PC-3 (cell line): ENCODE measurements at places on chromosomes 13 and 19. TPM values are rescaled to one million over a fixed set of nuclear protein-coding genes. Genes with fewer than 3 reads are reported as not detected.
A peak's percentile ranks its signal among the peaks of the same experiment; 100 is the strongest.

Gene TNFSF13B
- 2.6 TPM in 1 of 2 replicates, not detected in the other for total RNA-seq

DNA sequence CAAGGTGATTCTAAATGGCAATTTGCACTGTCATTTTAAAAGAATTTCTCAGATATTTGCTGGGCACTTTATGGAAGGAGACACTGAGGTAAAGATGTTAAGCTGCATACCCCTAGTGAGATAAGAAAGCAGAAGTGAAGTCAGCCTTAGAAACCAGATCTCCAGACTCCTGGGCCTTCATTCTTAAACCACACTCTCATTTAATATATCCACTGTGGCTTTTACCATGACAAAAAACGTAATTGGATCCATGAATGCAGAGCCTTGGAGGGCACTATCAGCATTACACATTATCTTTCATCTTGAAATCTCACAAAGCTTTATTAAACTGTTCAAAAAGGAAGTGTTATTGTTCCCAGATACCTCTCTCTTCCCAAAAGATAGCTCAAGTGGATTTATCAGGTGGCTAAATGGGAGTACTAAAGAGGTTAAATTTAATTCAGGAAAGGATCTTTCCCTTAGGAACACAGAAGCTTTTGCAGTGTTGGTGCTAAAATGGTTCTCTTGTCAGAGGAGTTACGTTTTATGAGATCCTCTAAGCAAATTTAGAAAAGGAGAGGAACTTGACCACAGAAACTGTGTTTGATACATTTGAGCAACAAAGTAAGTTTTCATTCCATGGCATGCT is 1060.4 kb downstream of the EFNB2 start:
- no peak overlapping the region for H3K27ac ChIP-seq
- H3K4me1 ChIP-seq, result no peaks in the 10 kb centered on the region
- H3K36me3 ChIP-seq, result no peaks in the 10 kb centered on the region
- H3K4me3 ChIP-seq, result no peak overlapping the region
- no peak for DNase-seq

Gene HSPB6
- not detected in 2 replicates for total RNA-seq

GRCh38 chr13:20377720-20378119 is 145.6 kb upstream of the GJB6 start:
- DNase-seq, result no peak
- no peaks in the 10 kb centered on the region for H3K27me3 ChIP-seq
- no peak overlapping the region for H3K4me3 ChIP-seq
- no peaks in the 10 kb centered on the region for H3K36me3 ChIP-seq
- no peak overlapping the region for H3K27ac ChIP-seq
- peaks cover 8% of the 10 kb centered on the region for H3K4me1 ChIP-seq

- DNase-seq, result no peak
- no peaks in the 10 kb centered on the region for H3K27me3 ChIP-seq
- no peaks in the 10 kb centered on the region for H3K4me1 ChIP-seq
- no peak overlapping the region for H3K27ac ChIP-seq
- no peaks in the 10 kb centered on the region for H3K36me3 ChIP-seq
Measured at GRCh38 chr13:75986818-75987217, 350.7 kb downstream of the LMO7 start.

GRCh38 chr13:106500445-106500844 is 35.0 kb downstream of the EFNB2 start:
- no peaks in the 10 kb centered on the region; the same call in 1 of the 2 replicates for H3K36me3 ChIP-seq
- H3K27ac ChIP-seq, result no peak overlapping the region
- H3K4me1 ChIP-seq, result no peaks in the 10 kb centered on the region
- no peak overlapping the region for H3K4me3 ChIP-seq

DNA sequence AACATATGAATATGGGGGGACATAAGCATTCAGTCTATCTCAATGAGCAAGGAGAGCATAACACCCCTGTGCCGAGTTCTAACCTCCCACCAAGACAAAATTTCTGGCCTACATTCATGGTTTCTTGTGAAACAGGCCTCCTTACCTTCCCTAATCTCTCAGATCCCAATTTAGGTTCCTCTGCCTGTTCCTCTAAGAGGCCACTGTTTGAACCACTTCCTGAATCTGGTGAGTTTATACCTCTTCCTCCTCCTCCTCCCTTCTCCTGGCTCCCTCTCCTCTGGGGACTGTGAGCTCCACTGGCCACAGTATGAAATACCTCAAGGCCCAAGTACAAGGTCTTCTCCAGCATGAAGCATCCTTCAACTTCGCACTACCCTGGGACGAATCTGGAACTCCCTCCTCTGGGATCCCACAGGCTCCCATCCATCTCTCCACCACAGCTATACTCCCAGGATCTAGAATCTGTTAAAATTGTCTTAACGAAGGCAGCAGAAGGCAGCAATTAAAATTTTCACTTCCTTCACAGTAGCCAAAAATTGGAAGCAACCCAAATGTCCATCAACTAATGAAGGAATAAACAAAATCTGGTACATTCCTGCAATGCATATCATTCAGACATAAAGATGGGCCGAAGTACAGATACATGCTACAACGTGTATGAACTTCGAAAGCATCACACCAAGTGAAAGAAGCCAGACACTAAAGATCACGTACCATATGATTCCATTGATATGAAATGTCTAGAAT is 7.8 kb upstream of the SIGLECL1 start:
- peaks cover 65% of the 10 kb centered on the region for H3K27me3 ChIP-seq
- H3K27ac ChIP-seq, result no peak overlapping the region
- no peaks in the 10 kb centered on the region for H3K4me1 ChIP-seq
- H3K36me3 ChIP-seq, result no peaks in the 10 kb centered on the region
- no peak for DNase-seq

Gene WDR62
- total RNA-seq, result 13.3 and 13.9 TPM in 2 replicates

Gene FCAR
- total RNA-seq, result not detected in 2 replicates

GRCh38 chr13:66036024-66036614 is 1194.0 kb downstream of the PCDH9 start:
- DNase-seq, result no peak
- no peak overlapping the region for H3K27ac ChIP-seq
- H3K27me3 ChIP-seq, result no peaks in the 10 kb centered on the region
- H3K4me1 ChIP-seq, result no peaks in the 10 kb centered on the region
- no peak overlapping the region for H3K4me3 ChIP-seq
- H3K36me3 ChIP-seq, result no peaks in the 10 kb centered on the region

Gene DACH1
- not detected in 2 replicates for total RNA-seq

Gene ZNF836
- total RNA-seq, result 2.6 and 8.0 TPM in 2 replicates

DNA sequence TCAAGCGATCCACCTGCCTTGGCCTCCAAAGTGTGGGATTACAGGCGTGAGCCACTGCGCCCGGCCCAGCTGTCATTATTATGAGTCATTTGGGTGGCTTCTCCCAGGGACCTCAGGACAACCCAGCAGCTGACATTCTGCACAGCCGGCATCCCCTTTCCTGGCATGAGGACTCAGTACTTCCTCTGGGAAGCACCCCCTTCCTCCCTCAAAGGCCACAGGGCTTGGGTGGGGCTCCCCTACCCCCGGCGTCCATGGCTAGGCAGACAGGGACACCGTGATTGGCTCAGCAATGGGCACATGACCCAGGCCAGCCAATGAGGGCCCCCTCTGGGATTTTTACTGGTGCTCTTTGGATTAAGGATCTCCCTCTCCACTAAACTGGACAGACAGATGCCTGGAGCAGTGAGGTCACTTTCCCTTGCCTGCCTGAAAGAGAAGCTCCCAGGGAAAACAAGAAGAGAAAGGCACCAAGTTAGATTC is 6.0 kb downstream of the KANK2 start:
- peak; percentile 53 for DNase-seq
- peaks cover 7% of the 10 kb centered on the region; the same call in 1 of the 2 replicates for H3K4me1 ChIP-seq
- no peaks in the 10 kb centered on the region for H3K27me3 ChIP-seq
- H3K36me3 ChIP-seq, result peaks cover 20% of the 10 kb centered on the region
- H3K4me3 ChIP-seq, result no peak overlapping the region
- H3K27ac ChIP-seq, result no peak overlapping the region

- H3K4me3 ChIP-seq, result no peak overlapping the region
- no peaks in the 10 kb centered on the region for H3K36me3 ChIP-seq
- H3K27me3 ChIP-seq, result no peaks in the 10 kb centered on the region
- peaks cover 8% of the 10 kb centered on the region for H3K4me1 ChIP-seq
- DNase-seq, result no peak
- H3K27ac ChIP-seq, result no peak overlapping the region
Measured at GRCh38 chr19:10299545-10300458, 9.8 kb downstream of the ZGLP1 start.

DNA sequence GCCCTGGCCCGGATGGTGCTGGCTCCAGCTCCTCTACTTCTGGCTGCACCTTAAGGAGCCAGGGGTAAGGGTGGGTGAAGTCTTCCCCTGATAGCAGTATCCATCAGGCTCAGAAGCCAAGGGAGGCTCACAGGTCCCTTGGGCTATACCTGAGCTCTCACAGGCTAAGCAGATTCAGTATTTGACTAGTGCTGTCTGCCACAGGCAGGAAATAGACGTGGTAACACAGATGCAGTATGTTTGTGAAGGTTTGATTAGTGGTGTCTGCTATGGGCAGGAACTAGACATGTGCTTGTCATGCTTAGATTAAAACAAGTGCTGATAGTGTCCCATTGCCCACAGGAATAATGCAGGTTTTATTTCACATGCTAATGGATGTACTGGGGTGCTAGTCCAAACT is 4.0 kb downstream of the SYT5 start:
- H3K4me1 ChIP-seq, result peaks cover 21% of the 10 kb centered on the region
- no peaks in the 10 kb centered on the region for H3K36me3 ChIP-seq
- no peak overlapping the region for H3K27ac ChIP-seq

Gene LILRA6
- not detected in 2 replicates for total RNA-seq

DNA sequence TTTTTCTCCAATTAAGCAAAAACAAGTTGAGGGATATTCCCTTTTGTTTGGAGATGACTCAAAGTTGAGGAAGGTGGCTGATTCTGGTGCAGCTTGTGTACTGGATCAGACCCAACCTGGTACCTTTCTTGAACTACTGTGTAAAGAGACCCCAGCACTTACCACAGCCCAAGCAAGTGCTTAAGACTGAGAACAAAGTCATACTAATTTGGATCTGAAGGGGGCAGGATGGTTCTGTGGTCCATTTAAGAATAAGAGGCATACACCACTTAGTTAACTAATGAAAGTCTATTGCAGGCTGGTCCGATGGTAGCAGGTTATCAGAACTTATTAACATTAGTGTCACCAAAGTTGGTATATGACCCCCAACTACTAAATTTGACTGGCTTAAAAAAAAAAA is 6.3 kb downstream of the THSD1 start:
- no peak for DNase-seq
- H3K4me3 ChIP-seq, result no peak overlapping the region
- H3K36me3 ChIP-seq, result no peaks in the 10 kb centered on the region

GRCh38 chr13:110137680-110138009 is 169.3 kb downstream of the COL4A1 start:
- H3K4me1 ChIP-seq, result peaks cover 12% of the 10 kb centered on the region
- H3K27me3 ChIP-seq, result no peaks in the 10 kb centered on the region
- peak overlapping the region; percentile 76 for H3K4me3 ChIP-seq
- peak overlapping the region; percentile 49 for H3K27ac ChIP-seq
- H3K36me3 ChIP-seq, result no peaks in the 10 kb centered on the region

GRCh38 chr13:110396476-110396875 is 89.4 kb downstream of the COL4A2 start:
- H3K27me3 ChIP-seq, result no peaks in the 10 kb centered on the region
- no peak overlapping the region for H3K4me3 ChIP-seq
- peaks cover 5% of the 10 kb centered on the region; the same call in 1 of the 2 replicates for H3K36me3 ChIP-seq

DNA sequence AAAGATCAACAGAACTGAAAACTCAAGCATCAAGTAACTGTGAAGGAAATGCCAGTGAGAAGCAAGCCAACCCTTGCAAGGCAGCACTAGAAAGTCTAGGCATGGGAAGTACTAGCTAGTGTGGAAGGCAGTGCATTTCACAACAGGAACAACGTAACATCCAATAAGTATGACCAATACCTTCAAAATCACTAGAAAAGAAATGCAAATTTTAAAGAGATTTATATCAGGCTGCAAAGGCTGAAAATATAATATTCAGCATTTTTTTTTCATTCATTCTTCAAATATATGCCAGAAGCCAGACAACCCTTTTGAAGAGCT is 121.9 kb downstream of the DLEU7 start:
- no peaks in the 10 kb centered on the region for H3K4me1 ChIP-seq
- H3K27ac ChIP-seq, result no peak overlapping the region
- no peak overlapping the region for H3K4me3 ChIP-seq
- no peaks in the 10 kb centered on the region for H3K27me3 ChIP-seq
- H3K36me3 ChIP-seq, result no peaks in the 10 kb centered on the region
- no peak for DNase-seq

Gene MARK4
- 12.1 and 21.8 TPM in 2 replicates for total RNA-seq

- H3K27me3 ChIP-seq, result no peaks in the 10 kb centered on the region
- H3K27ac ChIP-seq, result no peak overlapping the region
- no peak for DNase-seq
- no peaks in the 10 kb centered on the region for H3K36me3 ChIP-seq
Measured at GRCh38 chr19:15439078-15439799, 10.5 kb downstream of the WIZ start.

Gene RFPL4AL1
- total RNA-seq, result not detected in 2 replicates

GRCh38 chr13:36347531-36348210 is 1.5 kb upstream of the SPART start:
- no peaks in the 10 kb centered on the region for H3K4me1 ChIP-seq
- no peak for DNase-seq
- no peaks in the 10 kb centered on the region for H3K27me3 ChIP-seq
- no peak overlapping the region for H3K4me3 ChIP-seq

Gene LINGO3
- total RNA-seq, result 0.58 TPM in 1 of 2 replicates, not detected in the other

Gene CHMP2A
- 220 and 264 TPM in 2 replicates for total RNA-seq

DNA sequence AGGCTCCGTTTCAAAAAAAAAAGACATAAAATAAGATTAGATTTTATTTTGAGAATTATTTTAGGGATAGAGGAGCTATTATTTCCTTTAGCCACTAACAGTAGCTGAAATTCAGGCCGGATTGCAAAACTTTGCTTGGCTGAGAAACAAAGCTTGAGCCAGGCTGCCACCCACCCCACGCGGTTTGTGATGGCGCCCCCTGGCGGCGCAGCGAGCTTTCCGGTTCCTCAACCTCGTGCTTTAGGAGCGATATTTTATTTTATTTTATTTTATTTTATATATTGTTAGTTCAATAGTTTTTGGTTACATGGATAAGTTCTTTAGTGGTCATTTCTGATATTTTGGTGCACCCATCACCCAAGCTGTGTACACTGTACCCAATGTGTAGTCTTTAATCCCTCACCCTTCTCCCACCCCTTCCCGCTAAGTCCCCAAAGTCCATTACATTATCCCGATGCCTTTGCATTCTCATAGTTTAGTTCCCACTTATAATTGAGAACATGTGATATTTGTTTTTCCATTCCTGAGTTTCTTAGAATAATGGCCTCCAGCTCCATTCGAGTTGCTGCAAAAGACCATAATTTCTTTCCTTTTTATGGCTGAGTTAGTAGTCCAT is 19.8 kb upstream of the CEACAM4 start:
- H3K27ac ChIP-seq, result no peak overlapping the region
- no peak overlapping the region for H3K4me3 ChIP-seq
- H3K4me1 ChIP-seq, result peaks cover 4% of the 10 kb centered on the region; the same call in 1 of the 2 replicates
- peak; percentile 30 for DNase-seq
- H3K36me3 ChIP-seq, result no peaks in the 10 kb centered on the region

- H3K36me3 ChIP-seq, result no peaks in the 10 kb centered on the region
- no peak overlapping the region for H3K27ac ChIP-seq
- H3K27me3 ChIP-seq, result peaks cover 67% of the 10 kb centered on the region
- H3K4me1 ChIP-seq, result no peaks in the 10 kb centered on the region
Measured at GRCh38 chr13:111652676-111653075, 332.2 kb downstream of the TEX29 start.

Gene ZNF66
- total RNA-seq, result 0.44 and 2.4 TPM in 2 replicates

DNA sequence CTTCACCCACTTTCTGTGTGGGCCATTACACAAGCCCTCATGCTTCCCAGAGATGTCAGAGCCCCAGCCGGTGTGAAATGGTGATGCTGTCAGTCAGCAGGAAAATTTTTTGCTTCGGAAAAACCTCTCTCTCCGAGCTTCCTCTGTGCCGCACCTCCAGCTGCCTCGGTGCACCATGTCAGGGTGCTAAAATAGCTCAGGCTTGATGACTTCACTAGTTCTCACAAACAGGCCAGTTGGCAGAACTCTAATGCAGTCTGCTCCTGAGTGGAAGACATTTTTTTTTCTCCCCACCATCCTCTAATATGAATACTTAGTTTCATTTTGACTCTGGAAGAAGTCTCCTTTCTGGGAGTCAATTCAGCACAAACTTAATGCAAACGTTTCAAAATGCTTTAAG is 71.3 kb downstream of the KLF12 start:
- H3K4me1 ChIP-seq, result no peaks in the 10 kb centered on the region
- H3K27ac ChIP-seq, result no peak overlapping the region
- H3K36me3 ChIP-seq, result no peaks in the 10 kb centered on the region
- H3K4me3 ChIP-seq, result no peak overlapping the region
